ENCODE measurements at places on chromosomes 4 and X. TPM values are rescaled to one million over a fixed set of nuclear protein-coding genes. Genes with fewer than 3 reads are reported as not detected.

The SPACA5 gene
- not detected for total RNA-seq

DNA sequence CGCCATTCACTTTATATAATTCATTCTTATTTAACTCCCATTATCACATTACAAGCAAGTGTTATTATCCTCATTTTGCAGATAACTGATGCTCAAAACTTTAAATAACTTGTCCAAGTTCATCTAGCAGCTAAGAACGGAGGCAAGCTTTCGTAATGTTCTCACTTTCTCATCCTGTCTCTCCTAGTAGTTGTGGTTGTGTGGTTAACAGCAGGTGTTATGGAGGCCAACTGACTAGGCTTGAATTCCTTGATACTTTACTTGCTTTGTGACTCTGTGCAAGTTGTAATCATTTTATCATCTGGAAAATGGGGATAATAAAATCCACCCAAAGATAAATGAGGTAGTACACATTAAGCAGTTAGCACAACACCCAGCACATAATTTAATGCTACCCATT is 109.9 kb upstream of the PTPN13 start:
- no peak for DNase-seq

- no peak for DNase-seq
Measured at GRCh38 chr4:3712112-3712805, 53.9 kb upstream of the ADRA2C start.

DNA sequence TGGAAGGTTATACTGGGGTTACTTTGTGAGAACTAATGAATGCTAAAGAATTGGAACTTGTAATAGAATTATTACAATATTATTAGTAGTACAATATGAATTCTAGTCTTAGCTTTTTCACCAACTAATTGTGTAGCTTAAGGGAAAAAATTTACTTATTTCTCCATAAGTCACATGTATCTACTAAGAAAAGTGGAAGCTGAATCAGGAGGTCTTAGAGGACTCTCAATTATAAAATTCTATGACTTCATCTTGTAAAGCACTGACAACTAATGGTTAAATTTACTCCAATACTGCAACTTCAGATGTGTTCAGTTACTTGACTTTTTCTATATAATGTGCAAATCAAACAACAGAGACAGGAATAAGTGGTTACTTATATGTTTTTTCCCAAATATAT is 899 bp upstream of the TMPRSS11D start:
- DNase-seq: no peak

Measured in upper lobe of left lung (tissue), 6 donors.